ENCODE measurements at places on chromosomes 6 and 20.

DNA sequence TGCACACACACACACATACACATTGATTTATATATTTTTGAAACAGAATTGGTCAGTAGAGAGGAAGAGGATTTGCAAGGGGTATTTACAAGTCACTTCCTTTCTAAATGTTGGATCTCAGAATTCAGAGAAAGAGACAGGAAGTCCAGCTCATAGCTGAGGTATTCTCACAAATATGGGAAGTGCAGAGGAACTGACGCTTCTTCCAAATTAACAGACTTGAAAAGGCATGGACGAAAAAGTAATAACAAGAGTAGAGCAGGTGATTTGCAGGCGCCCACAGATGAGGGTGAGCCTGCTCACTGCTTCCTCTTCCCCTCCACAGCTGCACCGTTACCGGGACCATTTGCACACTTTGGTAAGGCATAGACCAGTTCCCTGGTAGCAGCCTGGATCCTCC lies 246.4 kb downstream of the PHACTR1 start:
- no peak for DNase-seq

GRCh38 chr6:85408039-85408438 lies 41.8 kb upstream of the NT5E start:
- no peak for DNase-seq

DNA sequence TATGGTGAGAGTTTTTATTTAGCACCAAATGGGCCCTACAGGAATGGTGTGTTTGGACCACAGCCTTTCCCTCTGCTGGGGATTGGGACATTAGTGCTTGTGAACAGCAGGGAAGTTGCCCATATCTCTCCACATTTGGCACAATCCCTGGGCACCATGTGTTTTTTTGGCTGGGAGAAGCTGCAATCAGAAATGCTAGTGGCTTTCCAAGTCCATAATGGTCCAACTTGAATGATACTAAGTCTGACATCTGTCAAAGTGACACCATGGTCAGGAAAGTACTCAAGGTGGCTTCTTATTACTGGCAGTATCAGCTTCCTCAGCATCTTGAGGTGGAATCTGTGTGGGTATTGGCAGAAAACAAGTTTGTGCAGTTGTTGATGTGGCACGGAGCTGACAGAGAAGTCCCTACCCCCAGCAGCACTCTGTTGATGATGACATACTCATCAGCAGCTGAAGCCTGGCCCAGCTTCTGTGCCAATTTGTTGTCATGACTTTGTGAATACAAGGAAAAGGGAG lies 53.0 kb downstream of the SASH1 start:
- no peak for DNase-seq

- no peak for DNase-seq
These were observed 314.7 kb downstream of the EPM2A start for GRCh38 chr6:145420599-145420998.

GRCh38 chr20:22288957-22289356 lies 295.4 kb downstream of the FOXA2 start:
- DNase-seq, result no peak

- DNase-seq, result no peak
These were observed 4.5 kb upstream of the TNFAIP3 start for GRCh38 chr6:137862419-137863090.

DNA sequence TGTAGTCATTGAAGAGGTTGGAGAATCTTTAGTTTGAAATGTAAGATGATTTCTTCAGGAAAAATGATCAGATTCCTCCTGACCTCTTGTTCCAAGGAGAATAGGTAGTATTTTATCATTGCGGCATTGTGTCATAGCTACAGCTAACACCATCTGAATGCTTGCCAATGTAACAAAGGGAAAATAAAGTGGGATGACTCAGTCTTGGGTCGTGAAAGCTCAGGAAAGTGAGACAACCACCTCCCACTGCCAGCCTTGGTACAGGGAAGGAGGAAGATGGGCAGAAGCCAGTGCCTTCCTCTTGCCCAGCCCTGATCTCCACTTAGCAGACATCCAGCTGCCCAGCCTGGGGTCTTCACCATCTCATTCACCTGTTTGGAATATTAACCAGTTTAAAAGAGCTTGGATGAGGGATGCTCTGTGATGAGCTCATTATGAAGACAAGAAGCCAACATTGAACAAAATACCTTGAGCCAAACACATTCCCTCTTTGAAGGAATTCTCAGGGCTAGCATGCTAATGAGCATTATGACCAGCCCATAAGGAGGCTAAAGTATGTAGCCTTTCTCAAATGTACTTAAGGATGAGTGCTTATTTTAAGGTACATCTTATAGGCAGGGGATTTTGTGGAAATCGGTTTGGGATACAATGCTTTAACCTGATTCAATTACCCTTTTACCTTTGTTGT lies 40.0 kb upstream of the APCDD1L start:
- DNase-seq, result no peak

GRCh38 chr6:165223101-165223500 lies 86.3 kb downstream of the C6orf118 start:
- no peak for DNase-seq

GRCh38 chr6:106087548-106088325 lies 1.6 kb downstream of the PRDM1 start:
- no peak for DNase-seq
